Subcutaneous preadipocyte (primary cell): ENCODE measurements at places on chromosomes 1 and 21. TPM values are rescaled to one million over a fixed set of nuclear protein-coding genes. Genes with fewer than 3 reads are reported as not detected.

OR2G6 gene
- not detected in 2 replicates for total RNA-seq

S100A1 gene
- total RNA-seq, result not detected in 2 replicates

AIRE gene
- total RNA-seq, result not detected in 2 replicates

ARHGEF10L gene
- total RNA-seq, result 16.5 and 17.2 TPM in 2 replicates

KRTAP10-6 gene
- not detected in 2 replicates for total RNA-seq

CELA2A gene
- not detected in 2 replicates for total RNA-seq

FCGR2B gene
- total RNA-seq, result not detected in 2 replicates

KCNA3 gene
- under 0.01 and 0.37 TPM in 2 replicates for total RNA-seq

PAQR6 gene
- total RNA-seq, result 0.37 and 0.59 TPM in 2 replicates

OR2L13 gene
- total RNA-seq, result not detected in 2 replicates

KCNK2 gene
- total RNA-seq, result 8.6 and 10.3 TPM in 2 replicates

LINGO4 gene
- not detected in 2 replicates for total RNA-seq

BACE2 gene
- total RNA-seq, result 16.4 and 20.9 TPM in 2 replicates

OR2L2 gene
- total RNA-seq, result under 0.01 TPM in 1 of 2 replicates, not detected in the other

PLEKHG5 gene
- 0.37 and 10.6 TPM in 2 replicates for total RNA-seq

KDM1A gene
- 84.9 and 126 TPM in 2 replicates for total RNA-seq

CCDC181 gene
- 0.37 and 0.39 TPM in 2 replicates for total RNA-seq

SPRR2E gene
- total RNA-seq, result not detected in 2 replicates

GCSAML gene
- total RNA-seq, result not detected in 2 replicates

RUNX1 gene
- 18.4 and 20.9 TPM in 2 replicates for total RNA-seq

IGSF9 gene
- total RNA-seq, result not detected in 2 replicates

GJA5 gene
- total RNA-seq, result under 0.01 and 0.37 TPM in 2 replicates

CNIH3 gene
- total RNA-seq, result 21.3 and 62.4 TPM in 2 replicates

IGSF5 gene
- not detected in 2 replicates for total RNA-seq

BEND5 gene
- total RNA-seq, result 0.20 and 1.1 TPM in 2 replicates

TCEA3 gene
- total RNA-seq, result 3.1 and 12.1 TPM in 2 replicates

VHLL gene
- total RNA-seq, result 0.39 TPM in 1 of 2 replicates, not detected in the other

UBE2U gene
- not detected in 2 replicates for total RNA-seq

AUNIP gene
- 2.6 and 5.3 TPM in 2 replicates for total RNA-seq

NPL gene
- total RNA-seq, result 1.4 and 5.1 TPM in 2 replicates

ZSWIM5 gene
- 0.20 and 0.37 TPM in 2 replicates for total RNA-seq

PIGR gene
- total RNA-seq, result not detected in 2 replicates

SPRR2B gene
- total RNA-seq, result not detected in 2 replicates

SEC22B gene
- total RNA-seq, result 48.1 and 82.7 TPM in 2 replicates

TEX38 gene
- total RNA-seq, result not detected in 2 replicates

OR10R2 gene
- total RNA-seq, result not detected in 2 replicates

LIN28A gene
- not detected in 2 replicates for total RNA-seq

CFHR4 gene
- total RNA-seq, result not detected in 2 replicates

ACKR1 gene
- total RNA-seq, result not detected in 2 replicates

HS2ST1 gene
- 35.4 and 87.5 TPM in 2 replicates for total RNA-seq

MYBPH gene
- 0.37 and 0.39 TPM in 2 replicates for total RNA-seq

RBM11 gene
- not detected in 2 replicates for total RNA-seq

LCE1F gene
- not detected in 2 replicates for total RNA-seq

PPIE gene
- 23.5 and 25.0 TPM in 2 replicates for total RNA-seq

LTN1 gene
- 22.4 and 29.3 TPM in 2 replicates for total RNA-seq

KLHDC7A gene
- not detected in 2 replicates for total RNA-seq

PAPPA2 gene
- 1.6 and 2.2 TPM in 2 replicates for total RNA-seq

SLC16A4 gene
- 6.3 and 11.0 TPM in 2 replicates for total RNA-seq

ZNF593OS gene
- total RNA-seq, result under 0.01 TPM in 1 of 2 replicates, not detected in the other
